Spleen (tissue), 13 donors: ENCODE measurements at places on chromosomes 3 and 15. TPM values are rescaled to one million over a fixed set of nuclear protein-coding genes. Genes with fewer than 3 reads are reported as not detected.

FOXL2 gene
- total RNA-seq = not detected

TMCO5A gene
- total RNA-seq = not detected

PLSCR4 gene
- total RNA-seq = 57.0 TPM

ARHGEF3 gene
- total RNA-seq = 34.8 TPM

PDIA5 gene
- total RNA-seq = 19.1 TPM

TM6SF1 gene
- total RNA-seq = 10.3 TPM

CCR3 gene
- 0.60 TPM for total RNA-seq

ASTE1 gene
- total RNA-seq = 12.5 TPM

ITGB5 gene
- total RNA-seq = 147 TPM

PIERCE2 gene
- 0.97 TPM for total RNA-seq

ILDR1 gene
- 3.1 TPM for total RNA-seq

TRPM1 gene
- total RNA-seq = not detected

ACAN gene
- 0.98 TPM for total RNA-seq

FETUB gene
- not detected for total RNA-seq

MYL3 gene
- total RNA-seq = 1.9 TPM

PARP15 gene
- total RNA-seq = 74.7 TPM

ARL14 gene
- total RNA-seq = not detected

TOMM70 gene
- 34.4 TPM for total RNA-seq

TMEM207 gene
- total RNA-seq = not detected

SERPINI2 gene
- not detected for total RNA-seq

PLXNB1 gene
- total RNA-seq = 31.8 TPM

CCDC14 gene
- 53.9 TPM for total RNA-seq

CPLX3 gene
- total RNA-seq = 17.7 TPM

HDGFL3 gene
- 24.2 TPM for total RNA-seq

GOLGA6B gene
- total RNA-seq = not detected

GALNT15 gene
- 48.6 TPM for total RNA-seq

ABHD14A gene
- 16.6 TPM for total RNA-seq

OIP5 gene
- total RNA-seq = 1.2 TPM

SEC22A gene
- 40.6 TPM for total RNA-seq

ETV5 gene
- 24.4 TPM for total RNA-seq

SHC4 gene
- total RNA-seq = not detected

GCNT3 gene
- 1.4 TPM for total RNA-seq
